ENCODE measurements at places on chromosomes 7 and 10.

GRCh38 chr7:142002179-142002578, 6.5 kb downstream of the MGAM start:
- DNase-seq = no peak

DNA sequence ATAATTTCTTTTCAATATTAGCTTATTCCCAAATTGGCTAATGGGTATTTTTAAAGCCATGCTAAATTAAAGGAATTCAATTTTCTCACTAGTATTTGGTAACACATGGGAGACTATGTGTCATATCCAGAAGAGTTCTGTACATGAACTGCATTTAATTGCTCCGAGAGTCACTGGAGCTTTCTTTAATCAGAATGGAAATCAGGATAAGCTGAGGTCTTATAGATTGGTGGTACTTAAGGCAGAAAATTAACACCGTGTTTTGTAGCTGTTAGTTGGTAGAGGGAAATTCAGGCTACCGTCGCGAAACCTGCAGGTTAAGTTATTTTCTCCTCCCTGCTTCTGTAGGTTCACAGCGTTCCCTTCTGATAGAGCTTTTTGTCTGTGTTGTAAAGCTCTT, at the start of gene WEE2:
Gene WEE2 (plus strand): TSS at position 3 of the 400 bp plus-strand sequence. CDS start 406 bp downstream, outside the sequence.
- no peak for DNase-seq

- no peak for DNase-seq
Observed at GRCh38 chr7:94912085-94912484, 4.7 kb downstream of the PPP1R9A start.

- DNase-seq = no peak
Observed at GRCh38 chr7:120064565-120064964, 208.4 kb upstream of the KCND2 start.

DNA sequence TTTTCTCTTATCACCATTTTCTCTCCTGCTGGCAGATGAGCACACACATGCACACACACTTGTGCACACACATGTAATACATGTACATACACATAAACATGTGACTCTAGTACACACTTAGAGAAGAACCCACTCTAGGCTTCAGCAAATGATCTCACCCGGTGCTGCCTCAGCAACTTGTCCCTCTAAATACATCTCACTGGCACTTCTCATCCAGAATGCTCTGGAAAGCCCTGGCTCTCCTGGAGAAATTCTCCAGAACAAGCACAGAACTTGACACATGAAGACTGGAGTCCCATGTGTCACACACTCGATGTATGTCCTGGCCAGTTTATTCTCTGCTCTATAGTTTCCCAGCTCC, 254.9 kb downstream of the ELMO1 start:
- DNase-seq = no peak

DNA sequence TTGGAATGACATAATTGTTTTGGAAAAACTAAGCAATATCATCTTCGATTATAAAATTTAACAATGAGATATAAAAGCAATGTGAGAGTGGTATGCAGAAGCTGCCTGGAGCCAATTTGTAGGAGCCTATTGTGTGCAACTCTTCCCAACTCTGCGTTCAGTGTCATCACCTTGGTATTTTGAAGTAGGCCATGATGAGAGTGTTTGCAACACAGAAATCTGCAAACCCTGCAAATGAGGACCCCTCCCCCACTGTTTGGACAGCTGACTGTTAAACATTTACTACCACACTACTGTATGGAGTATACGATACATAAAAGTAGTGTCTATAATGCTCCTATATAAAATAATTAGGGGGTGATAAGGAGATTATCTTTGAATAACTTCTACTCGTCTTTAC, 531.3 kb downstream of the ATRNL1 start:
- no peak for DNase-seq

GRCh38 chr10:23345861-23346260, 1.3 kb upstream of the C10orf67 start:
- DNase-seq = no peak

DNA sequence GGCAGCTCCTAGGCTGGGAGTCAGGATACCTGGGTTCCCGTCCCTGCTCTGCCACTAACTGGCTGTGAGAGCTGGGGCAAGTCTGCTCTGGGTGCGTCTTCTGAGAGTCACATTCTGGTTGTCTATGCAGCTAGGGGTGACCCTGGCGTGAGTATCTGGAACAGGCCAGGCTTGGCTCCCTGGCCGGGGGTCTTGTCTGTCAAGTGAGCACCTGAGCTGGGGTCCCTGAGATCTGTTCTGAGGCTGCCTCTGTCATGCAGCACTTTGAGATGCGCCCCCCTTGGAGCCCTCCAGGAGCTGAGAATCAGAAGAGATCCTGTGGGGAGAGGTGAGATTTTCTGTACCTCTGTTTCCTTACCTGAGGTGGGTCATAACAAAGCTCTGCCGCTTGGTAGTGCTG, 7.5 kb downstream of the AGAP3 start:
- DNase-seq = no peak

GRCh38 chr10:44716470-44717015, 194.6 kb upstream of the TMEM72 start:
- no peak for DNase-seq

- DNase-seq = no peak
Observed at GRCh38 chr10:33638374-33638773, 303.9 kb upstream of the NRP1 start.

GRCh38 chr10:110852255-110852896, 19.4 kb upstream of the PDCD4 start:
- no peak for DNase-seq

GRCh38 chr7:84631913-84632312, 437.3 kb upstream of the SEMA3A start:
- DNase-seq = no peak

DNA sequence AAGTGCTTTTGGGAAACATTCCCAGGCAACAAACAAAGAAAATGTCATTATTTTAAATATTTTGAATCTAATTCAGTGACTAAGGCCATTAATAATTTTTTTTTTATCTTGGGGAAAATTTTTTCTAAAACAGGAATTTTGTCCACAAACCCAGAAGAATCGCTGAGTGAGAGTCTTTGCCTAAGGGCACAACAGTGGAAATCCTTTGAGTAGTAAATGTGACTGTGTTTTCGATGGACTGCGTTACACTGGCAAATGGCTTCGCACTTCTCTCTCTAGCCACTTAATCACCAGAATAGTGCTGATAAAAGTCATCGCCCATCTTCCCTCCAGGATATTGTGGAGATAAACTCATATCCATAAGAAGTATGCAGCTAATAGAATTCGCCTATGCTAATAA, 430.3 kb upstream of the AKR1E2 start:
- DNase-seq = no peak

DNA sequence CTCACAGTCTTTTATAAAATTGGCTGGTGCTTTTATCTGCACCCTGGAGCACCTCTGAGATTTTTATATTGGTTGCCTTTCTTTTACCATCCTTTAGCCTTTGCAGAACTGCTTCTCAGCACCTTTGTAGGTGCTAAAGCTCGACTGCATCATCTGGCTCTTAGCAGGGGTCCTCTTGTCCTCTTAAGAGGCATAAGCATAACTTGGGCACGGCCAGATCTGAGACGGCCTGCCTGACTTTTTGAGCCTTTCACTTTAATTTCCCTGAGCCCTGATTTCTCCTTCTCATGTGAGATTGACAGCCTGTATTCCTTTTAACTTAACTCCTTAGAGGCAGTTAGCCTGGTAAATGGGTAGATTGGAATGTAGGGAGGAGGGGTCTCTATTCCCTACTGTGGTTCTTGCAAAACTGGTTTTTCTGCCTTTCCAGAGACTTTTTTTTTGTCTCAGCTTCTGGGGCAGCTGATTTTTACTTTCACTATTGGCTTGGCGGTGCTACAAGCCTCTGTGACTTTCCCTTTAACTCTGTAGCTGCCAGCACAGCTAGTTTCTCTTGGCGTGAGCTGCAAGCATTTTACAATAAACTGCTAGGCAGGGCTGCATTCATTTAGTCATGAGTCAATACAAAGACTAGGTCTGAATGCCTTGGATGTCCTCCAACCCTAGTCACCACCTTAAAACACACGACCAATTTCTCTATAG, 24.0 kb downstream of the ZPBP start:
- no peak for DNase-seq

- DNase-seq = no peak
Observed at GRCh38 chr7:17013204-17013603, 131.4 kb upstream of the AGR3 start.

GRCh38 chr10:26939290-26939961, 78.7 kb upstream of the ABI1 start:
- no peak for DNase-seq

- no peak for DNase-seq
Observed at GRCh38 chr7:139629392-139630082, 106.1 kb downstream of the CLEC2L start.

- DNase-seq = no peak
Observed at GRCh38 chr7:94047956-94048355, 43.8 kb upstream of the BET1 start.

GRCh38 chr10:102759497-102760210, 15.9 kb downstream of the WBP1L start:
- DNase-seq = no peak

GRCh38 chr7:149725916-149726315, 47.5 kb downstream of the ZNF467 start:
- DNase-seq = no peak

GRCh38 chr10:124711145-124711544, 33.0 kb downstream of the FAM53B start:
- DNase-seq = no peak

GRCh38 chr7:106563466-106564150, 97.3 kb downstream of the CCDC71L start:
- no peak for DNase-seq

DNA sequence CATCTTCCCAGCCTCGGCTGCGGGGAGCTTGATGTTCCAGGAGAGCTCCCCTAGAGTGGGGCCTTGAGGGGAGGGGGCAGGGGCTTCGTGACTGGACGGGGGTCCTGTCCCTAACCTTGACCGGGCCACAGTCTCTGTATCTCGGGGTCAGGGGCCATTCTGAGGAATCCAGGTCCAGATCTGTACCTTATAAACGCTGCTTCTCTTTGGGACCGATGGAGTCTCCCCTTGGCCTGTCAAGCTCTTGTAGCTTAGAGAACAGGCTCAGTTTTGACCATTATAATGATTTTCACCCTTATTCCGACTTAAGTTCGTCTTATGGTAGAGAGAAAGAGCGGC, 831 bp downstream of the ZKSCAN5 start:
- DNase-seq = no peak

DNA sequence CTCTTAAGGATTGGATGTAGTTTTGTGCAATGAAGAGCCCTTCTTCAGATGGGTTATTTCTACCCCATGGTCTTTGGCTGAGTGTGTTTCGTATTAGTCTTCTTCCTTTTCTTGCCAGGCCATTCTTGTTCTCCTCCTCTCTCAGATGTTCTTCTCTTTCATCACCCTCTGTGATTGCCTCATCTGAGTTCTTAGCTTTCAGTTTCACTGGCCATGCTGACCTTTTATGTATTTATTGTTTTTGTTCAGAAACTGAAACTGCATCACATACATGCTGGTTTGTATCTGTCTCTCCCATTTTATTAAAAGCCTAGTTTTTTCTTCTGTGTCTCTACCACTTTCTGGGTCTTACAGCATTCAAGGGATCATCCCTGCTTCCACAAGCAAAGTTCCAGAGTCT, 21.7 kb upstream of the PCGF5 start:
- peak; percentile 22 for DNase-seq

Data from CD4-positive, alpha-beta T cell treated with Interferon alpha-2 for 1 hour (primary cell).